ENCODE measurements at places on chromosomes 1 and 21.

GRCh38 chr1:176773038-176773437 is 310.1 kb downstream of the PAPPA2 start:
- DNase-seq: no peak

- DNase-seq: no peak
Observed at GRCh38 chr1:56566061-56566744, 13.2 kb downstream of the PLPP3 start.

GRCh38 chr1:30888391-30888790 is 20.2 kb downstream of the SDC3 start:
- DNase-seq: no peak

GRCh38 chr1:66000033-66000637 is 207.4 kb downstream of the PDE4B start:
- DNase-seq: no peak

- DNase-seq: no peak
Observed at GRCh38 chr21:37620401-37620800, 253.8 kb downstream of the DYRK1A start.
